ENCODE measurements at places on chromosomes 11 and 22.

- no peaks in the 10 kb centered on the region for H3K27me3 ChIP-seq
- H3K4me1 ChIP-seq, result peaks cover 30% of the 10 kb centered on the region
- no peak overlapping the region for H3K27ac ChIP-seq
- no peak for DNase-seq
- H3K4me3 ChIP-seq, result no peak overlapping the region
Observed at GRCh38 chr22:28819253-28820096, 19.1 kb upstream of the XBP1 start.

DNA sequence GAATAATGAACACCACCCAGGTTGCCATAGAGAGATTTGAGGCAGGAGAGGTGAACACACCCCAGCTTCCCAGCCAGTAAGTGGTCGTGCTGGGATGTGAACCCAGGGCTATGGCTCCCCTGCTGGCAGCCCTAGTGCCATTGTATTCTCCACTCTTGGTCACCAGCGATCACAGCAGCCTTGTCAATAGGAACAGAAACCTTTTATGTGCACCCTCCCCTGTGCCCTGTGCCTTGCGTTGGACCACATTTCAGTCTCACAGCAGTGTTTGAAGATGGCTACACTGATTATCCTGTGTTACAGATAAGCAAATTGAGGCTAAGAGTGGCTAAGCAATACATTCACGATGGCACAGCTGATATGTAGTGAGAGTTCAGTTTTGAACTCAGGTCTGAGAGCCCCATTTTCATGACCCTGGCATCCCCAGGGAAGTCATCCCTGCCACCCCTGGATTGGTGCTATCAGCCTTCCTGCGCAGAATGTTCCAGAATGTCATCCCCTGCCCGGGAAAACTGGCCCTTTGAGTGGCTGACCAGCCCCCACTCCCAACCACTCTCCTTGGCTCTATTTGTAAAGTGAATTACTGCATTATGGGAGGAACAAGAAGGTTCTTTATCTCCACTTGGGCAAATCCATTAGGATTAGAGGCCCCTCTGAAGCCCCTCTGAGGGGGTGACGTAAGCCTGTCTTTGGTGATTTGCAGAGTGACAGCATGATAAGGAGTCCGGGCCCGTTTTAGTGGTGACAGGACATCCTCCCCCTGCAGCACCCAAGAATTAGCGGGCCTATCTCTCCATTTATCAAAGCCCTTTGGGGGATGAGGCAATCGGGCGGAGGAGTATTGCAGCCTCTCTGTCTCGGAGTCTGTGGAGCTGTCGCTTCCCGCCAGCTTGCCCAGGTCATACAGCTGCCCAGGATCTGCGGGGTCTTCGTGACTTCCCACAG is 30.9 kb downstream of the SMIM38 start:
- no peaks in the 10 kb centered on the region for H3K4me1 ChIP-seq
- no peaks in the 10 kb centered on the region for H3K27me3 ChIP-seq
- H3K4me3 ChIP-seq, result no peak overlapping the region
- no peak overlapping the region for H3K27ac ChIP-seq

- no peaks in the 10 kb centered on the region for H3K27me3 ChIP-seq
- peak overlapping the region; percentile 98 for H3K27ac ChIP-seq
- H3K4me1 ChIP-seq, result peaks cover 31% of the 10 kb centered on the region
- H3K4me3 ChIP-seq, result peak overlapping the region; percentile 98
Observed at GRCh38 chr11:130003717-130004001, 1.0 kb upstream of the PRDM10 start.

DNA sequence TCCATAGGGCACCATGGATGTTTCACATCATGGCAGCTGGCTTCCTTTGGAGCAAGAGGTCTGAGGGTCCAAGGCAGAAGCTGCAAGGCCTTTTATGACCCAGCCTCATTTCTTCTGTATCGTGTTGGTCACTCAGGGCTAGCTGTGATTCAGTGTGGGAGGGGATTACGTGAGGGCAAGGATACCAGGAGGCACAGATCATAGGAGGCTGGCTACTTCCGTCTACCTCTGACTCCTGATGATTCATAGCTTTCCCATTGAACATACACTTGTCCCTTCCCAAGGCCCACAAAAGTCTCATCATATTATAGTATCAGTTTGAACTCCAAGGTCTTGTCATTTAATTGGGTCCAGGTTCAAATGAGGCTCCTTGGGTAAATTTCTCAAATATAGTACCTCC is 135.3 kb upstream of the ZBED5 start:
- no peaks in the 10 kb centered on the region for H3K36me3 ChIP-seq
- no peak overlapping the region for H3K4me3 ChIP-seq
- no peak for DNase-seq

GRCh38 chr11:134978388-134979088 is 566.5 kb upstream of the B3GAT1 start:
- H3K4me1 ChIP-seq, result no peaks in the 10 kb centered on the region
- no peaks in the 10 kb centered on the region for H3K27me3 ChIP-seq
- no peak overlapping the region for H3K27ac ChIP-seq
- no peaks in the 10 kb centered on the region for H3K36me3 ChIP-seq
- no peak overlapping the region for H3K4me3 ChIP-seq
- no peak for DNase-seq

DNA sequence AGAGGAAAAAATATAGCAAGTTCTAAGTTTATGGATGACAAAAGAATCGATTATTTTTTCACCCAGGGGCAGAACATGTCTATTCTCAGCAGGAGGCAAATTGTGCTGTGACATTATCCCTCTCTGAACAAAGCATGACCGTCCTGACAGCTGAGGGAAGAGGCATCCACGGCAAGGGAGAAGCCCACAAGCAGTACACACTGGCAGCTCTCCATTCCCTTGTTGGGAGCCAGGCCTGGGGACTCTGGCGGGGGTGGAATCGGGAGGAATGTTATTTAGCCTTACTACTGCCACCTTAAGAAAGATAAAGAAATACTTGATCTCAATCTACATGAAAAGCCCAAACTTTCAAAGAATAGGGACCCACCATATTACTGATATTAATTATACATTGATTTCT is 3.4 kb downstream of the KIRREL3 start:
- no peaks in the 10 kb centered on the region for H3K4me1 ChIP-seq
- no peak overlapping the region for H3K27ac ChIP-seq
- H3K4me3 ChIP-seq, result no peak overlapping the region
- H3K36me3 ChIP-seq, result no peaks in the 10 kb centered on the region
- H3K27me3 ChIP-seq, result peaks cover 27% of the 10 kb centered on the region
- no peak for DNase-seq

- no peak overlapping the region for H3K4me3 ChIP-seq
Observed at GRCh38 chr22:20656902-20657836, 116.7 kb upstream of the SERPIND1 start.

GRCh38 chr22:44127356-44127755 is 53.4 kb upstream of the PARVG start:
- no peak for DNase-seq
- H3K27ac ChIP-seq, result no peak overlapping the region
- H3K4me3 ChIP-seq, result no peak overlapping the region
- peaks cover 12% of the 10 kb centered on the region for H3K36me3 ChIP-seq

DNA sequence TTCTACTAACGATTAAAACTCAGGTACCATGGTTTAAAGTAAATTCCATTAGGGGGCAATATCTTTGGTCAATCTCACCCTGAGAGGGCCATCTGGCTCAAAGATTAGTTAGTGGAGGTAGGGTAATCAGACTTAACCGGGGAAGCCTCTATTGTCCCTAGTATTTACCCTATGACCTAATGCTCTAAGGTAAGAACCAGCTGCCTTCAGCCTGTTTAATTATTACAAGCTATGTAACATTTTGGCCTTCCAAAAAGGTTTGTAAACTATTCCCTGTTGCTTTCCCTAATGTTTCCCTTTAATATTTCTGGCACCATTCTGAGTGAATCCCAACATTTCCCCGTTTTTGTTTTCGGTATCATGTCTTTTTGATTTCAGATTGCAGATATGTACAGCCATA is 15.1 kb upstream of the GLYATL1 start:
- DNase-seq, result no peak
- no peaks in the 10 kb centered on the region for H3K4me1 ChIP-seq
- H3K4me3 ChIP-seq, result no peak overlapping the region
- no peak overlapping the region for H3K27ac ChIP-seq
- H3K27me3 ChIP-seq, result peaks cover 6% of the 10 kb centered on the region

GRCh38 chr11:117875382-117876058 is 938 bp downstream of the FXYD6 start:
- H3K27ac ChIP-seq, result no peak overlapping the region
- peaks cover 35% of the 10 kb centered on the region for H3K27me3 ChIP-seq
- peak overlapping the region; percentile 55 for H3K4me3 ChIP-seq
- H3K4me1 ChIP-seq, result peaks cover 29% of the 10 kb centered on the region

DNA sequence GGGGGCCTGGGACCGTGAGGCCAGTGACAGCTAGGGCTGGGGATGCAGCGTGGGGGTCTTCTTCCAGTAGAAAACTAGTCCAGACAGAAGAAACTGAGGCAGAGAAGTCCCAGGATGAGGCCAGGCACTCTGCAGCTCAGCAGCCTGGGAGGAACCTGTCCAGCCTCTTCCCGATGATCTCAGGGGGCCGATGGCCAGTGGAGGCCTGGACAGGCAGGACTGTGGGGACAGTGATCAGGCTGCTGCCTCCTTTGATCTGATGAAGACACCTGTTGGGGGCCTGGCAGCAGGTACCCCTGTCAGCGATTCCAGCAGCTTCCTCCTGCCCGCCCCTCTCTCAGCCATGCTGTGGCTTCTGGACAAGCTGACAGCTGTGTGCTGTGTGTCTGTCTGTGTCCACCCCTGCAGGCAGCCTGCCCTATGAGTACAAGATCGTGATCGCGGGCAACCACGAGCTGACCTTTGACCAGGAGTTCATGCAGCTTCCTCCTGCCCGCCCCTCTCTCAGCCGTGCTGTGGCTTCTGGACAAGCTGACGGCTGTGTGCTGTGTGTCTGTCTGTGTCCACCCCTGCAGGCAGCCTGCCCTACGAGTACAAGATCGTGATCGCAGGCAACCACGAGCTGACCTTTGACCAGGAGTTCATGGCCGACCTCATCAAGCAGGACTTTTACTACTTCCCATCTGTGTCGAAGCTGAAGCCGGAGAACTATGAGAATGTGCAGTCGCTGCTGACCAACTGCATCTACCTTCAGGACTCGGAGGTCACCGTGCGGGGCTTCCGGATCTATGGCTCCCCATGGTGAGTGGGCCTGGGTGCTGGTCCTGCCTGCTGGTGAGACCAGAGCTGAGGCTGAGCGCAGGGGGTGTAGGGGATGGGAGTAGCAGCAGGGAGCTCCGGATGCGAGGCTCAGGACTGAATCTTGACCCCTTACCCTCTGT is 62.6 kb downstream of the MPPED1 start:
- H3K36me3 ChIP-seq, result no peaks in the 10 kb centered on the region
- DNase-seq, result no peak
- peaks cover 3% of the 10 kb centered on the region for H3K27me3 ChIP-seq
- no peak overlapping the region for H3K27ac ChIP-seq
- no peaks in the 10 kb centered on the region for H3K4me1 ChIP-seq
- H3K4me3 ChIP-seq, result no peak overlapping the region

DNA sequence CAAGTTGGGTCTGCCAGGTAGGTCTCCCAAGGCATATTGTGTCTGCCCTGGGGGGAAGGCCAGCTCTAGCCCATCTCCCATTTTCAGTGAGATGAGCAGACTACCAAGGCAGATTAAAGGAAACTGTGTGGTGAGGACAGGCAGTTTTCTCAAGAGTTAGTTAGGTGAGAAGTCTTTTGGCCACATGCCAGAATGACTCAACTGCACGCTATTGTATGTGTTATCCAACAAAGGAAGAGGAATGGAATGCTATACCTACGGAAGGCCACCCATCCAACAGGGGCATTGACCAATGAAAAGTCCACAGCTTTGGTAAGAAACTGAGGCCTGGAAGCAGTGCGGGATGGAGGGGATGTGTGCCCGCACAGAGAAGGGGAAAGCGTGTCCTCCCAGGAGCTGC is 941.7 kb downstream of the NTM start:
- no peak overlapping the region for H3K4me3 ChIP-seq
- no peaks in the 10 kb centered on the region for H3K27me3 ChIP-seq
- H3K4me1 ChIP-seq, result no peaks in the 10 kb centered on the region
- no peak for DNase-seq

DNA sequence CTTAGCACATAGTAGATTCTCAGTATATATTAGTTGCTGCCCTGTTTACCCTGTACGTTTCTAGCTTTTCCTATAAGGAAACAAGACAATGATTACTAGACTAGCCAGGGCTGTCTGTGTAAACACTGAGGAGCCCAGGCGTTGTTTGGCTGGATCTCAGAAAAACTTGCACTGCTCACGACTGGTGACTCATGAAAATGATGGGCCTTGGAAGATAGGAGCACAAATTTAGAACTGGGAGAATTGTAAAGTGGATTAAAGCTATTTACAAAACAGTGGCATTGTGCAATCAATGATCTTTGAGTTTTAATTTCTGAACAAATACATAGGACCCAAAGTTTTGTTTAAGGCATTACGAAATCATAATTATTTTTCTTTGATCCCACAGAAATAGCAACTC is 276.9 kb downstream of the FAM76B start:
- no peaks in the 10 kb centered on the region for H3K36me3 ChIP-seq
- no peak overlapping the region for H3K27ac ChIP-seq
- DNase-seq, result no peak
- H3K27me3 ChIP-seq, result no peaks in the 10 kb centered on the region
- H3K4me3 ChIP-seq, result no peak overlapping the region

GRCh38 chr11:65576867-65577755 is 1.3 kb downstream of the EHBP1L1 start:
- no peak for DNase-seq
- peak overlapping the region; percentile 68 for H3K4me3 ChIP-seq

- H3K27ac ChIP-seq, result no peak overlapping the region
- no peak for DNase-seq
- H3K4me3 ChIP-seq, result no peak overlapping the region
- no peaks in the 10 kb centered on the region for H3K27me3 ChIP-seq
- no peaks in the 10 kb centered on the region for H3K36me3 ChIP-seq
Observed at GRCh38 chr11:133175103-133175502, 357.2 kb downstream of the OPCML start.
